ENCODE measurements at places on chromosomes 3 and 15. TPM values are rescaled to one million over a fixed set of nuclear protein-coding genes. Genes with fewer than 3 reads are reported as not detected.

DNA sequence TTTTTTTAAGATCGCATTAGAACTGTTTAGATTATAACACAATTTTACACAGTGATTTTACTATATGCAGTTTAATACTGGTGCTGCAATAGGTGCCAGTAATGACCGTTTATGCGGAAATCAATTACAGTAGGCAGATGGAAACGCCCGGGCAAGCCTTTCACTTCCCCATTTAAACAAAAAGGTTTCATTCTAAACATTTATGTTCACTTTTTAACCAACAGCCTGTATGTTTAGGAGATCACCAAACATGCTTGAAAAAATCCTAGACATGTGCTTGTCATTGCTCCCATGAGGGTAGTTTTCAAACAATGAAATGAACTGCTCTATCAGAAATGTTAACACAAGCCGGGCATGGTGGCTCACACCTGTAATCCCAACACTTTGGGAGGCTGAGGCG is 2.7 kb downstream of the BNIP2 start:
- no peaks in the 10 kb centered on the region for H3K36me3 ChIP-seq
- H3K27ac ChIP-seq, result no peak overlapping the region
- DNase-seq, result no peak

Gene EPB42
- total RNA-seq, result not detected

- H3K36me3 ChIP-seq, result peaks cover 64% of the 10 kb centered on the region
- DNase-seq, result no peak
- peak overlapping the region; percentile 81 for H3K27ac ChIP-seq
- no peak overlapping the region for H3K4me3 ChIP-seq
- no peaks in the 10 kb centered on the region for H3K27me3 ChIP-seq
- H3K4me1 ChIP-seq, result peaks cover 25% of the 10 kb centered on the region
Measured at GRCh38 chr3:183924956-183925355, 40.3 kb upstream of the PARL start.

GRCh38 chr3:100957261-100957986 is 35.8 kb downstream of the ABI3BP start:
- H3K4me3 ChIP-seq, result no peak overlapping the region
- H3K27me3 ChIP-seq, result no peaks in the 10 kb centered on the region
- H3K36me3 ChIP-seq, result no peaks in the 10 kb centered on the region

DNA sequence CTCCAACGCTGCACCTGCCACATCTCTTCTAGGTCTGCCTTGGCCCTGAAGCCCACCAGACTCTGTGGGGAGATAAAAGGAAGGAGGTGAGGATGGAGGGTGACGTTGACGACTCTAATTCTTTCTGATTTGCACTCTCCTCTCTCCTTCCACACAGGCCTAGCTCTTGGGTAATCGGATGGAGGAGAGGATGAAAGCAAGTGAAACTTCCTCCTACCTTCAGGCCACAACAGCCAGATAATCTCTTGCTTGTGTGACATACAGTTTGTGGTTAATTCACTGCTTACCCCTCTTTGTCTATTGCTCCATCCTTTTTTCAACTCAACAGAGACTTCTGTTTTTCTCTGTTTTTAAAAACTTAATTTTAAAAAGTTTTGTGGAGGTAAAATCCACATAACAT is 208.1 kb downstream of the SV2B start:
- H3K4me1 ChIP-seq, result 0 out of 2 replicates have a peak, but pooled peaks cover under 1% of the 10 kb centered on the region
- no peak for DNase-seq
- H3K27ac ChIP-seq, result no peak overlapping the region
